ENCODE measurements at places on chromosomes 5 and 9.

- no peak for DNase-seq
These were observed 489.2 kb upstream of the MEF2C start for GRCh38 chr5:89372176-89372575.

DNA sequence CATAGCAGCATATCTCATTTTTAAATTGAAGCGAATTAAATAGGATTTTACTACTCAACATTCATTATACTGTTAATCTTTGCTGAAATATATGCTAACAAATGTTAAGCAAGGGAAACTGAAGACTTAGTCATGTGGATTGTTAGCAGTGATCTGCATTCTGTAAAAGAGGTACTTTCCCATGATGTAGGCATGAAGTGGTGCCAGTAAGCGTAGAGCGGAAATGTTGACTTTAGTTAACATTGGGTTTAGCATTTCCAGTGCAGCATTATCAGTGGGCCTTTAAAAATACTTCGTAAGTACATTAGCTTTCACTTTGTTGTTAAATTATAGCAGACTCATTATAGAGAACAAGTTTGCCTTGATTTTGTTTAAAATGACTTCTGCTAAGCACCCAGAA, 130.3 kb downstream of the CDC42SE2 start:
- DNase-seq, result peak; percentile 71

DNA sequence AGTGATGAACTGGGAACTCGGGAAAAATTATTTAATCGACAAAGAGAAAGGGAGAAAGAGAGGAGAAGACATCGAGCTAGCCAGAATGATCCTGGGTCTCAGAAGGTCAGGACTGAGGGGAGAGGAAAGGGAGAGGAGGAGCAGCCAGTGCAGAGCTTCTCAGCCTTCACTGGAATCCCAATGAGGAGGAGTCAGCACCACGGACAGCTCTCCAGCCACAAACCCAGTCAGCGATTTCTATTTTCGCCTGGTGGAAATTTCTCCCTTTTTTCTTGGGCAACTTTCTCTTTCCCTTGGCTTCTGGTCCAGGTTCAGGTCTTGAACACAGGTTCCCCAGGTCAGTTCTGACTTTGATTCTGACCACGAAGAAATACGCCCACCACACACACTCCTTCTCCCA, 1.6 kb upstream of the BRINP1 start:
- DNase-seq, result no peak

DNA sequence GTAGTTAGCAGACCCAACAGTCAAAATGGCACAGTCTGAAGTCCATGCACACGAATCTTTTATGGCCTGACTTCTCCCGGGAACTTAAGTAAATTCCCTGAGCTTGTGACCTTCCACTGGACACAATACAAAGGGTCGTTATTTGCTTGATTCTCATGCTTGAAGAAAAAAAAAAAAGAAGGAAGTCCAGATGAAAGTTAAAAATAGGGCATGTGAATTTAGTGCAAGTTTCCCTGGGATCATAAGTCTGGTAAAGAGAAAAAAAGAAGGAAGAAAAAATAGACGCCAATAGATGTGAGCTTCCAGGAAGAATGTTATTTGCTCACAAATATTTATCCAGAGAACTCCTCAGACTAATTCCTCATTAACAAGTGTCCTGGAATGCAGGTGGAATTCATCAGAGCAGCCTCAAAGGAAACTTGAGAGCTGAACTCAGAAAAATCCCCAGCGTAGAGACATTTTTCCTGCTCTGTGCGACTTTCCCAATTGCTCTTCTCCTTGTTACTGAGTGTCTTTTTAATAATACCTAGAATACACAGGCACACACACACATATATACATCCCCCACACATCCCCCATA, 616.3 kb downstream of the EBF1 start:
- DNase-seq, result no peak

DNA sequence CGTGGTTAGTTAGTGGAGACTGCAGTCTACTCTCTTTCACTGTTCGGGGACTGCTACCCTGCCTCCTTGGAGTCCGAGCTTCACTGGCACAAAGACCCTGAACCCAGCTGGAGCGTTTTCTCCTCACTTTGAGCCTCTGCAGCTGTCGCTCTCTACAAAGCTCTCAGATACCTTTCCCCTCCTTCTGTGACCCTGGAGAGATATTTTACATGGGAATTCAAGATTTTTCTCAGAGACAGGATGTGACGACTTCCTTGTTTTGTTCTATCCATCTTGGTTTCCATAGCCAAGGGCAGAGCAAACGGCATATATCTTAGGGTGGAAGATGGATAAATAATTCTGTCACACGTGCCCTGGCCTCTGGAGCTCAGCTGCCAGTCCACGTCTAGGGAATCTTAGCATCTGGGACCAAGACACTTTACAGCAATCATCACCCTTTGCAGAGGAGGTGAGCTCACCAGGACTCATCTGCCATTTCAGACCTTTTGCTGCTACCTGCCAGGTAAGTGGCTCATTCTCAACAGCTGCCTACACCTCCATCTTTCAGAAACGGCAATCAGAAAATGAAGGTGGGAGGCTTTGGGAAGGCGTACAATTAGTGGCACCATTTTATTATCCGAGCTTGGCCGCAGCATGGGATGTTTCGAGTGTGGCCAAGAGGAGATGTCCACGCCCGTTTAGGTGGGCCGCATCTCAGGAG, at the start of gene BTNL9:
TSS of gene BTNL9 (plus strand) at position 336 of the 700 bp plus-strand sequence. CDS start 5,224 bp downstream, outside the sequence.
- DNase-seq, result no peak

DNA sequence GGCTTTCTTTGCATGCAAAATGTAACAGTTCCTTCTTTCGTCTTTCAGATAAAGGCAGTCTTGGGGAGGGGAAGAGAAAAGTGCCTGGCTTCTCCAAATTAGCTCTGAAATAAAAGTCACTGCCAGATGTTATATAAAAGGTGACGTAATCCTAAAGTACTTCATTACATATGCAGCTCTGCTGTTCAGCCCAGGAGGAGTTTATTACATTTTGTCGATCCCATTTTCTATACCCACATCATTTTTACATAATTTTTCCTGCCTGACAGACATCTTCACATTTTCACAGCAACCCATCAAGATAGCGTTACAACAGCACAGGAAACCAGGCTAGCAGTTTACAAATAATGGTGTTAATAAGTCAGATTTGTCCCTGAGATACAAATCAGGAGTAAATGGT, 86.7 kb upstream of the SLC30A5 start:
- no peak for DNase-seq

GRCh38 chr5:169781420-169782345, 144.6 kb downstream of the DOCK2 start:
- no peak for DNase-seq

- DNase-seq, result peak; percentile 76
These were observed 23.0 kb downstream of the FRRS1L start for GRCh38 chr9:109143881-109144562.

- DNase-seq, result peak; percentile 93
These were observed 40.8 kb downstream of the NAIF1 start for GRCh38 chr9:128026255-128026772.

DNA sequence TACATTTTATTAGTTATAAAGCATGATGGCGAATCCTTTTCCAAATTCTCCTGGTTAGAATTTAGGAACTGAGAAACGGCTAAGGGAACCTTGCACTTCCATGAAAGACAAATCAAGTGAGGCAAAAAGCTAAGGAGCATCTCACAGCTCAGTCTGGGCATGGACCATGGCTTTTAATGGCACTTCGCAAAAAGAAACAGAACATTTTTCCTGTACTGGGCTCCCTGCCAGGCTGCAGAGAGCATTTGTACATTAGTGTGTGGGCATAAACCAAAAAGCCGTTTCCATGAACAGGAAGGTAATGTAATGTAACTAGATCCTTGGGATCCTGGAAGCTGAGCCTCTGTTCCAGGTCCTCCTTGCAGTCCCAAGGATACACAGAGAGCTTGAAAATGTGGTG, 354.2 kb downstream of the MRPS30 start:
- no peak for DNase-seq

DNA sequence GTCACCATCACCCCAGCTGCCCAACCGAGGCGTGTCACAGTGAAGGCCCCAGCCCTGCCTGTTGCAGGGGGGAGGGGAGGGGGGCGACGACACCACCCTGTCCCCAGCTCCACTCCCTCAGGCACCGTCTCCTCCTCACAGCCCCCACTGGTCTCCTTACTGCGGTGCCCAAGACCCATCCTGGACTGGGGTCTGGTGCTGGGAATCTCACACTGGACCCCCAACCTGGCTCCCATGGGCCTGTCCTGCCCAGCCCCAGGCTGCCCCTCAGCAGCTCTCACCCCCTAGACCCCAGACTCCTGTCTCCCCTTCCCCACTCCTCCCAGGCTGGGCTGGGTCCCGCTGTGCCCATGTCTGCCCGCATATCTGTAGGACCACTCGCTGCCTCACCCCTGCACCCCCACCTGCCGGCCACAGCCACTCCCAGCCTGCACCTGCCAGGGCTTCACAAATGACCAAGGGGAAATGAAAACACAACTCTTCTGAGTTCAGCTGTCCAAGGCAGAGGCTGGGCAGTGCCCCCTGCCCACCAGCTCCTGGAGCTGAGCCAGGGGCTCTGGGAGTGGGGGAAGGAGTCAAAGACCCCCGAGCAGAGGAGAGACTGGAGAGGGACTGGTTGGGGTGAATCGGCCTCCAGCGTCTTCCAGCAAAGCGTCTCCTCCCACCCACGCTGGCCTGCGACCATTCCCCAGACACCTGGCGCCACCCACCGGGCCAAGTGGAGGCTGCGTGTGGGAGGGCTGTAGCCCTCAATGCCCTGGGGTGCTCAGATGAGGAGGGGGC, 32.6 kb upstream of the EGFL7 start:
- peak; percentile 74 for DNase-seq

DNA sequence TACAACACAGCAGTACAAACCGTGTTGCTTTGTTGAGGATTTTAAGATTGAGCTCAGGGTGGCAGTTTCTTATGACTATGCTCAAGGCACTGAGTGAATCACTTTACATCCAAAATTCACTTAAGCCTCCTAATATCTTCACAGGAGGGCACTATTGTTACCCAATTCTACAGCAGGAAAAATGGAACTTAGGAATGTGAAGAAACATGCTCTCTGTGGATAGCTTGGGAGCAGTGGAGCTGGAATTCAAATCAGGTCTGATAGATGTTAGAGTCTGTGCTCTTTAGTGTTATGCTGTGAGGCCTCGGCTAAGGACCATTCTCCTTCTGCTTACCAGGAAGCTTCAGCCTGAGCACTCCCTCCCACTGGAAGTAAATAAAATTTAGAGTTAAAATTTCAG, 18.7 kb upstream of the HMHB1 start:
- DNase-seq, result no peak

- no peak for DNase-seq
These were observed 70.8 kb upstream of the CHD1 start for GRCh38 chr5:98999631-99000030.

DNA sequence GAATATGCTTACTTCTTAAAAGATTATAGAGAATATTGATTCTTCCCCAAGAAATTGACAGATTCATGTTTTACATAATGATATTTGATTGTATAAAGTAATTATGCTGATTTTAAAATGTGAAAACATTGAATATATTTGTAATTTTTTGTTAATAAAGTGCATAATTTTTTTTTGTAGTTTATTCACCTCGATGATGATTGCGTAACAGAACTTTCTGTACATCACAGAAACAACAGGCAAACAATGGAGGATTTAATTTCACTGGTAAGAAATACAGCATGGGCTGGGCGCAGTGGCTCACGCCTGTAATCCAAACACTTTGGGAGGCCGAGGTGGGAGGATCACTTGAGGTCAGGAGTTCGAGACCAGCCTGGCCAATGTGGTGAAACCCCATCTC, 70.1 kb downstream of the MELK start:
- DNase-seq, result no peak

GRCh38 chr9:10674586-10674985, 61.8 kb upstream of the PTPRD start:
- DNase-seq, result no peak

GRCh38 chr5:113311301-113311700, 123.5 kb downstream of the TSSK1B start:
- no peak for DNase-seq

DNA sequence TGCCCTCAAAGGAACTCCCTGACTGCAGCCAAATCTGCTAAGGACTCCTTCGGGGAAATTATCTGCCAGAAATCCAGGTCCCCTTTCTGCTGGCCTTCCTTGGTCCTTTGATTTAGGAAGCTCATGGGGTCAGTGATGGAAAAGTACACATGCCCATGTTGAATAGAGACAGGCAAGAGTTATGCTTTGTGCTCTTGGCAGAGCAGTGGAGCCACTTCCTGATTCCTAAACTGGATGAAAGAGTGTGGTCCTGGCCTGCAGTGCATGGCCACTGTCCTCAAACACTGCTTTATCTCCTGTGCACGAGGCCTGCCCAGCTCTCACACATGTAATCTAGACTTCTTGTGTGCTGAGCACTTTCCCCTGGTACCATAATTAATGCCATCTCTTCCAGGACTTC, 2.0 kb upstream of the EBF1 start:
- DNase-seq, result no peak

GRCh38 chr9:118455788-118456187, 751.6 kb downstream of the TLR4 start:
- DNase-seq, result no peak

DNA sequence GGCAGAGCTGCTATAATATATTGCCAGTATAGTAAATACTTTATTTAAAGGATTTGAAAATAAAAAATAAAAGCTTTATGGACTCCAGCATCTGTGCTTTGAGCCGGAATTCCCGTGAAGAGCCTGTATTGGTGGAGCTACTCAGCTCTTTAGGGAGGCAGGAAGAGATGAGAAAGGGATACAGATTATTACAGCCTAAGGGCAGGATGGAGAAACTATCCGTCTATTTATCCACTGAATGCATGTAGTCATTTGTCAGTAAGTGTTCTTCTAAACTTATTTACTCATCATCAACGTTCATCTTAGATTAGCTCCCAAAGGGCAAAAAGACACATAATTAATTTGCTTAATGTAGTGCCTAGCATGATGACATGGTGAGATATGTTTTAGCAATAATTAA, 48.4 kb downstream of the SLC1A1 start:
- DNase-seq, result no peak

DNA sequence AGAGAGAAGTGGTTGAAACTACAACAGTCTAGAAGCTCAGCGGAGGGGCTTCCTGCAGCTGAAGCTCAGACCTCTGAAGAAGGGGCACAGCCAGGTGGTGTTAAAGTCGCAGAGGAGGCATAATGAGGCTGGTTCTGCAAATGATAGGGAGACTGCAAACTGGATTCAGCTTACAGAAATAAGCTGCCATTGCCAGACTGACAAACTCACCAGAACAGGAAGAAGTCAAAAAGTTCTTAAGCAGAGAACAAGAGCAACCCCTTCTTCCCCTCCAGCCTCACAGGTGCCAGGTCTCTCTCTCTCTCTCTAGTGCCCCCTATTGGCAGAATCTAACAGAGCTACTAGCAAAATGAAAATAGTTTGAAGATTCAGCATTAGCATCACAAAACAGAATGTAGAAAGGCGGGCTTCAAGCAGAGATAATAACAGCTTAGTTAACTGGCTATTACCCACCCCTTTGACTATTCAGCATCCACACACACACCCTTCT, 76.7 kb downstream of the GRAMD2B start:
- DNase-seq, result no peak
